ENCODE measurements at places on chromosomes 4 and X.

DNA sequence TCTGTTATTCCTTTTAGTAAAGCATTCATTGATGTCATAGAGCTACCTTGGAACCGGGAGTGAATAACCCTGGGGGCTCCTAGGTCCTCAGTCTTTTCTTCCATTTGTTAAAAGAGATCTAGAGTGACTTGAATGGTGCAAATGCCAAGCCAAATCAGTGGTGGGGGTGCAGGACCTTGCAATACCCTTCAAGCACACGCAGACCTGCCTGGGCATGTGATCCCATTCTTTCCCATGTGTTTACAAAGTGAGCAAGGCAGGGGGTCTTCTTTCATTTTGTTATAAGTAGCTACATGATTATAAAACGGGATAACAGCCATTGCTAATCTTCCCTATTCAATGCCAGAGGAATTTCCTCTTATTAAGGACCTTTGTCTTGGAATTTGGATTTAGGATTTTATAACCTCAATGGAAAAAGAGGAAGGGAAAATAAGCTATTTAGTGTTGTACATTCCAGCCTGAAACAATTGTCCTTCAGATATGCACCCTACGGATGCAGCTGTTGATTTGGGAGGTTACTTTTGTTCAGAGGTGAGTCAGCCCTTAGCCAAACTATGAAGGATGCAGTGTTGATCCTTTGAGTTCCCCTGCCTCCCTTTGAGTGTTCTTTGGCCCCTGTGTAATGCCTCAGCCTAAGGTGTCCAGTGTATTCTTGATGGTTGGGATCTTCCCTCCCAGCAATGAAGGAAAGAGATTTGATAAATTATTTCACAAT is 623.8 kb upstream of the HTR2C start:
- no peak for DNase-seq

DNA sequence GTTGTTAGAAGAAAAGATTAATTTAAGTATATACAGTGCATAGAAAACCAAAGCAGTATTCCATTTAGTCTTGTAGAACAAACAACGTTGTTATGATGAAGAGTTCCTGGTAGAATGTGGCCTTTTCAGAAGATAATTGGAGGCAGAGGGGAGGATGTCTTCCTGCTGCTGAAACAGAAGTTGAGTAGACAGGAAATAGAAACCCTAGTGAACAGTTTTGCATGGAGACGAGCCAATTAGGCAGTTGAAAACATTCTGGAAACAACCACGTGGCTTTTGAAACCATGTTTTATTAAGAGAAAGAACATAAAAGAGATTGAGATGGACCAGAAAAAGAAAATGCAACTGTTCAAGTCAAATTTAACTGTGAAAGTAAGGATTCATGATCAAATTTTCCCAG is 325.2 kb downstream of the CAMK2D start:
- DNase-seq, result no peak

DNA sequence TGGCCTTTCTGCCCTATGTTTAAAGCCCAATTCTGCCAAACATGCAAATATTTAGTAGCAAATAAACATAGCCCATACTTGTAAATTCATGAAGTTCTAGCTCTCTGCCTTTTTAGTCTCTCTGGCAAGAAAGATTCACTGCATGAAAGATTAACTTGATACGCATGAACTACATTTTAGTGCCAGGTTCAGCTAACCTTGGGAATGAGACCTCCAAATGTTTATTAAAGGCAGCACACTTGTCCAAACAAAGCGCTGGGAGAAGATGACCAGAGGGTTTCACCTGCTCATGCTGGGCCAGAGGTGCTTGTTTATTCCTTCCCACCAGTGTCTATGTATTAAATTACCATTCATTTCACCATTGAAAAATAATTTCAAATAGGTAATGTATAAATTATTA is 44.5 kb upstream of the IL1RAPL1 start:
- DNase-seq, result no peak

DNA sequence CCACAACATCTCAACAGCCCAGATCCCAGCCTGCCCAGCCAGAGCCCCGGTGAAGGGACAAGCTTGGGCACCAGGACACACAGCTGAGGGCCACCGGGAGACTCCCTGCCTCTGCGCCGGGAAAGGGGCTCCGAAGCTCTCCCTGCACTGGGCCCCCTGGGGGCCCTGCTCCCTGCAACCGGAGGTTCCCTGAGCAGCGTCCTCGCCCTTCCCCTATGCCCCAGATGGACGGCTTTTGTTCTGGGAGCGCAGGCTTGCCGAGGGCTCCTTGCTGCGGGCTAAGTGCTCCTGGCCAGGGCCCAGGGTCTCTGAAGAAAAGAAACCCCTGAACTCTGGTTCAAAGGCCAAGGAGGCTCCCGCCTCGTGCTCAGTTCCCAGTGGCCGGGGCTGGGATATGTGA is 899 bp upstream of the ZFP92 start:
- no peak for DNase-seq

GRCh38 chr4:128517096-128517738 is 229.6 kb upstream of the PGRMC2 start:
- DNase-seq, result no peak

DNA sequence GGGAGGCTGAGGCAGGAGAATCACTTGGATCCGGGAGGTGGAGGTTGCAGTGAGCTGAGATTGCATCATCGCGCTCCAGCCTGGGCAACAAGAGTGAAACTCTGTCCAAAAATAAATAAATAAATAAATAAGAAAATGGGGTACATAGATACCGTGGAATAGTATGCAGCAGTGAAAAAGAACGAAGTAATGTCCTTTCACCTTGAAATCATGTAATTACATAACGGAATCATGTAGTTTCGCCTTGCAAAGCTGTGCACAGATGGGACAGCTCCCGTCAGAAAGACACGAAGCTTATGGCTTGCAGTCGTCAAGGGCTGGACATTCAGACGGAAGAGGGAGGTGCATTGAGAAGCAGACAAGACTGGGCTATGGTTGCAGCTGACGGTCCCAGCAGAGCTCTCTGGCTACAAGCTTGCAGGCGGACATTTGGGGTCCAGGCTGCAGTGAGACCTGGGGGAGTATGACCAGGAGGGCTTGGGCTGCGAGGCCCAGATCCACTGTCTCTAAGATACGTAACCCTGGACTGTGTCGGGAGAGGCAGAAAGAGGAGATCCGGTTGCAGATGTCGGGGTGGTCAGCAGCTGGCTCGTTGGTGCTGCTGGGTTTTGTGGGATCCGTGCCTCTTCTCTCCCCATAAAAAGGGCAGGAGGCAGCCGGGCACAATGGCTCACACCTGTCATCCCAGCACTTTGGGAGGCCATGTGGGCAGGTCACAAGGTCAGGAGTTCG is 6.2 kb upstream of the P2RY8 start:
- DNase-seq, result peak; percentile 15

DNA sequence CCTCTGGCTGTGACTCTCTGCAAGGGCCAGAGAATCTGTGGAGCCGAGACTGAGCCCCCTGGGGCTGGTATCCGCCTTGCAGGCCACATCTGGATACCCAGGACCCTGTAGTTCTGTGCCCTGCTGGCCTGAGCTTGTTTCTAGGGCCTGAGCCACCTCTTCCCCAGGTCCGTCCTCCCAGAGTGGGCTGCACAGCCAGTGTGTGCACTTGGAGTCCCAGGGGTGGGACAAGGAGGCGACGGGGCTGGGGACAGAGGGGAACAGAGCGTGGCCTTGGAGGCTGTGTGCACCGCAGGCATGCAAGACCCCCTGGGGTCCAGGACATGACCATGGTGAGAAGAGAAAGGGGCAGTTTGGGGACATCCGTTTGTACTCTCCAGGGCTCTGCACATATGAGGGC is 105.5 kb downstream of the SORCS2 start:
- no peak for DNase-seq

DNA sequence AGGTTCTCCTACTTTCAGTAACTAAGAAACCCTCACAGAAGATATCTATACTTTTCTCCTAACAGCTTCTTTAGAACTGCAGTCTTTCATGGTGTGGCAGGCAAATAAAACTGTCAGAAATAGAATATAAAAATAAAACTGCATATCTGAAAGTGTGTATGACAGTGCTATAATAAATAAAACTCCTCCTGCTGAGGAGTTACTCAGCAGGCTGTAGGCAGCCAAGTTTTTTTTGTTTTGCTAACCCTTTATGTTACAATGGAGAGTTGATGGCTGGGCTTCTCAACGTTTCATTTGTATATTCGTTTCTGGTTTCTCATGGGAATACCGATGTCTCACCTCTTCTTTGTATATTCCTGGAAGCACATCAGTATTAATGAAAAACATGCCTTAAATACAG is 18.2 kb upstream of the UGT2B10 start:
- no peak for DNase-seq

- DNase-seq, result no peak
These were observed 50.9 kb downstream of the CEP44 start for GRCh38 chr4:174334628-174335027.

- no peak for DNase-seq
These were observed 17.0 kb upstream of the MOB1B start for GRCh38 chr4:70885174-70885573.

- DNase-seq, result no peak
These were observed 28.8 kb downstream of the CCNI start for GRCh38 chr4:77047037-77047436.

- DNase-seq, result no peak
These were observed 11.4 kb downstream of the FTSJ1 start for GRCh38 chrX:48487362-48487798.

GRCh38 chr4:151888367-151888866 is 127.6 kb upstream of the GATB start:
- no peak for DNase-seq

GRCh38 chr4:3679071-3679825 is 86.9 kb upstream of the ADRA2C start:
- DNase-seq, result no peak

DNA sequence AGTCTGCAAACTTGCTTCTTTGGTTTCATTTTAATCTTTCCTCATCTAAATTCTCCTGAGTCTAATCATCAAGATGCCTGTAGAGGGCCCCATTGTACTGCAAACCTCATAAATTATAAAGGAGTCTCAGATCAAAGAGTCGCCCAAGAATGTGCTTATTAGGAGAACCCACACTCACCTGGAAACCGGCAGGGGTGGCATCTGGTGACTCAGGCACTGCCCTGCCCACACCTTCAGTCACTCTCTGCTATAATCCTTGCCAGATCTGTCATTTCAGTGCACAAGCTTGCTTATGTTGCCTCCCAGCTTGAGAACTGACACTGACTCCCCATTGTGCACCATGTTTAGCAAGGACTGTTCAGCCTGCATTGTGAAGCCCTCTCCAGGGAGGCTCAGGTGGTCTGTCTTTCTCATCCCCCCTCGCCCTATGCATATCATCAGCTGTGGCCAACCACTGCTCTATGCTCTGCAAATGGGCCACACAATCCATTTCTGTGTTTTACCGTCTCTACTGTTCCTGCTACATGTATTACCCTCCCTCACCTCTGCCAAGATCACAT is 12.4 kb downstream of the EPGN start:
- DNase-seq, result peak; percentile 27

GRCh38 chr4:76381986-76382385 is 39.0 kb downstream of the CCDC158 start:
- no peak for DNase-seq

DNA sequence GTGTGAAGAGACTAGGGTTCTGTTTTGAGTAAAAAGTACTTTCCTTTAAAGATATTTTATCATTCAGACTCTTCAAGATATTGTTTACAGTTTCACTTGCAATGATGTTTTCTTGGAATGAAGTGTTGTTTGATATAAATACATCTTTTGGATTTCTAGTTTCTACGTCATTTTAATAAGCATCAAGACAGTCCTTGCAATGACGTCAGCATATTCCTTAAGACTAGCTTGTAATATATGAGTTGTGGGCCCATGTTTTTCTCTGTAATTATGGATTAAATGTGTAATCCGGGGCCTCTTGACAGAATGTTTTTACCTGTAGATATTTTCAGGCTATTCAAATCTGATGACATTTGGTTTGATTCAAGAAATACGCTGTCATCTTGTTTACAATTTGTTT is 66.1 kb downstream of the RBMX2 start:
- no peak for DNase-seq

GRCh38 chrX:69149466-69150280 is 15.6 kb downstream of the PJA1 start:
- DNase-seq, result no peak

DNA sequence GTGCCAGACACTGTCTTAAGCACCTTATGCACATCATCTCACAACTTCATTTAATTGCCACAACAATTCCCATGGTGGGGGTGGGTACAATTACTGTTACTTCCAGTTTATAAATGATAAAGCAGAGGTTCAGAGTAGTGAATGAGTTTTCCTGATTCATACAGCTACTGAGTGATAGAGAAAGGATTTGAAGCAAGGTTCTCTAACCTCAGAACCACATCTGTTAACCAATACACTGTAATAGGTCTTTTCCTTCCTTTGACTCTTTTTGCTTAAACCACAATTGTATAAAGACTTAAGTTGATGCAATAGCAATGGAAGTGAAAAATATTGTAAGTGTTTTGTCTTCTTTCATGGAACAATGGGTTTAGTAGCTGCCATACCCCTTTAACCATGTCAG is 43.5 kb upstream of the PAK3 start:
- DNase-seq, result no peak

DNA sequence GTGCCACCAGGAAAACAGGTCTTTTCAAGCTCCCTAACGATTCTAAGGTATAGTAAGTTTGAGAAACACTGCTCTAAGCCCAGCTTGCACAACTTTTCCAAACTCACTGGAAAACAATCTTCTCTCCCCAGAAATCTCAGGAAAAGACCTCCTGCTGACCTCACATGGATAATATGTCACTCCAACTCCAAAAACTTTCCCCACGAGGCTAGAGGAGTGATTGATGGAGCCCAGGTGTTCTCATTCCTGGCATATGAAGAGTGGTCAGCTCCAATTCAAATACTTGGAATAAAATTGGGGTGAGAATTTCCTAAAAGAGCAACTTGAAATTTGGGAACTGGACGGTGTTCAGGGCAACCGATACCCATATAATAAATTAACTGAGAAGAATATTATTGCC is 299.9 kb downstream of the PPP4R3C start:
- no peak for DNase-seq

DNA sequence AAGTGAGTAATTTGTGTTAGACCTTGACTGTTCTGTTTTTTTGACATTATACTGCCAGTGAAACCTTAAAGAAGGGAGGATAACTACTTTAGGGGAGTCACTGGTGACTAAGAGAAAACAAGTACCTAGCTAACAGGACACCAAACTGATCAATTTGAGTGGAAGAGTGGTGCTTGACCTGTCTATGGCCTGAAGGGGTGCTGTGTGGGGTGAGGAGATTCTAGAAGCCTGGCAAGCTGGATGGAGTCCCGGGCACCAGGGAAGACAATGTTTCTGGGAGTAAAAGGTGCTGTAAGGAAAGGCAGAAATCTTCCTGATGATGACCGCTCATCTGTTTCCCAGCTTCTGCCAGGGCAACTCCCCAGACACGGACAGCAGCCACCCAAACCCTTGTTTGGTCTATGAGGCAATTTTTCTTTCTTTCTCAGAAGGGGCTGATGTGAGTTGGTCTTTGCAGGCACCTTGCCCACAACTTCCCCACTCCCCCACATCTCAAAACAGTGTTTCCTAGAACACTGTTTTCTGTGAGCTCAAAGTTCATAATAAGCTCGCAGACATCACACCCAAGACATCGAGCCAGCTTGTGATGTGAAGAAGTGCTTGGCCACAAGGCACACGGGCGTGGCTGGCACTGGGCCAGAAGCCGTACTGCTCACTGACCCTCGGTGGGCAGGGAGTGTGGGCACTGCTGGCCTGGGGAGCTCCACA is 4.6 kb downstream of the TXK start:
- peak; percentile 63 for DNase-seq

- DNase-seq, result no peak
These were observed 282.2 kb upstream of the SLIT2 start for GRCh38 chr4:19969492-19969891.

- no peak for DNase-seq
These were observed 433 bp upstream of the COQ2 start for GRCh38 chr4:83285055-83285407.

- no peak for DNase-seq
These were observed 161.9 kb downstream of the ZNF518B start for GRCh38 chr4:10295301-10295700.
